EL (cell line): ENCODE measurements at places on chromosomes 3 and 15.

GRCh38 chr3:45179163-45179562, 33.0 kb upstream of the CDCP1 start:
- no peak for DNase-seq

DNA sequence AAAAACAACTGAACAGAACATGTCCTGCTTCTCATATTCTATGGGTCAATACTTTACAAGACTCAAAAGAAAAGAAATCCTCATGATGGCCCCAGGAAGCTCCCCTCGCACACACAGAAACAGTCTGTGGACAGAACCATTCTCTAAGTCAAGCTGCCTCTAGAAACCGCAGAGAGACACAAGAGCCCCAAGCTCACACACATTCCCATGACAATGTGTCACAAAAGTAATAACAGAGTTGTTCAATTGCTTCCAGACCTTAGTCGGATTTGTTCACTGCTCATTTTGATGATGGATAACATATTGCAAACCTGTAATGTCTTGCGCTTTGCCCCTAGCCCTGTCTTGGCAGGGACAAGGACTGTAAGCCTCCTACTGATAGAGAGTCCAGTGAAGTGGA, 60.9 kb downstream of the UMPS start:
- DNase-seq: peak; percentile 64

DNA sequence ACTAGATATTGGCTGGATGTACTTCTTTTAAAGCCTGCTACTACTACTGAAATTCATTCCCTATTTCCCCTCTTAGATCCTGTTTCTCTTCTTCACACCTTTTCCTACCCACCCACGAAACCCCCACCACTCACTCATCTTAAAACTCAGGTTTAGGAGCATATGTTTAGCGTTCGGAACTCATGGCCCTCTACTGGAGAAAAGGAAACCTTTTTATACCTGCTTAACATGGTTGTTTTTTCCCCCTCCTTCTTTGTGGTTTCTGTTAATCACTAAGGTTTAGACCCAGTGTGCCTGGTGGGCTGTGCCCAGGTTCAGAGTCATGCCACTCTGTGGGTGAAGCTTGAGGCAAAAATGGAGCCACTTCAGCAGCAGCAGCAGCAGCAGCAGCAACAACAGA, 2.6 kb downstream of the ARID3B start:
- DNase-seq: no peak

- DNase-seq: peak; percentile 32
Observed at GRCh38 chr3:170228093-170228766, 6.0 kb downstream of the PRKCI start.

DNA sequence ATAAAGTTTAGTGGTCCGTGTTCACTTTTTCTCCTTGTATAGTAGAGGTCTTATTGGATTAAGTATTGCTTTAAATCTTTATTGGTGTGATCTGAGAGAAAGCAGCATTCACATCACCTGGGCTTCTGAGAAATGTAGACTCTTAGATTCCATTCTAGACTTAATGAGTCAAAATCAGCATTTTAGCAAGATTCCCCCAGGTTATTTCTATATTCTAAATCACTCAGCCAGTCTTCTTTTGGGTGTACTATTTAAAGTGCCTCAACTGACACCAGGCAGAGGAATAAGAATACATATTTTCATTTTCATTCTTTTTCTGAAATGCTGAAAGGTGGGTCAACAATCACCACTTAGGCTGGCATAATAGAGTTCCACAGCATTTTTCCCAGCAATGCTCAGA, 481.7 kb downstream of the TUSC7 start:
- DNase-seq: no peak

DNA sequence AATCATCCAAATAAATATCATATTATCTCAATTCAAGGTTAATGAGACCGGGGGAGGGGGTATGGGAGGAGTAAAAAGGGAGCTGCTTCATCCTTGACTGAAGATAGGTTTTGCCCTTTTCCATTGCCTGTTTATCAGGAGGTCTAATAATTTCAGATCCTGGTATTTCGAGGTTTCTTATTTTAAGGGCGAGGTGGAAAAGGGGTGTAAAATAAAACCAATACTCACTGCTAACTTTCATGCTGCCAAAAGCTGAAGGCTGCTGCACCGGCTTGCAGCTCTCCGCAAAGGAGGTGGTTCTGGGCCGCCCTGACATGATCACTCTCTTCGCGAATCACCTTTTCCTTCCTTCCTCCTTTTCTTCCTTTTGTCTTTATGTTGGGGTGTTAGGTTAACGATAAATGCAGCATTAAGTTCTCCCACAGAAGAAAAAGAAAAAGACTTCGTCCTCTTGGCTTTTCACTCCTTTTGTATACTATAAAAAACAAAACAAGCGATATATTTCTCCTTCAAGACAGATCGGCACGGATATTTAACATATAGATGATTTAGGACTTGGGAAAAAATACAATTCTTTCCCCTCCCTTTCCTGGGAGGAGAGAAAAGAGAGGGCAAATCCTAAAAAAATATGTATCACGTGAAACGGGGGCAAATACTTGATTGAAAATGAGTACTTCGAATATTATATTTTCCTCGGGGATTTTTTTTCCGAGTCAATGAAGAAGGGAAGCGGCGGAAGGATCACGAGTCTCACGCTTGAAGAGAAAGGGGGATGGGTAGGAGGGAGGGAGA, 932 bp downstream of the GSK3B start:
- DNase-seq: peak; percentile 33

DNA sequence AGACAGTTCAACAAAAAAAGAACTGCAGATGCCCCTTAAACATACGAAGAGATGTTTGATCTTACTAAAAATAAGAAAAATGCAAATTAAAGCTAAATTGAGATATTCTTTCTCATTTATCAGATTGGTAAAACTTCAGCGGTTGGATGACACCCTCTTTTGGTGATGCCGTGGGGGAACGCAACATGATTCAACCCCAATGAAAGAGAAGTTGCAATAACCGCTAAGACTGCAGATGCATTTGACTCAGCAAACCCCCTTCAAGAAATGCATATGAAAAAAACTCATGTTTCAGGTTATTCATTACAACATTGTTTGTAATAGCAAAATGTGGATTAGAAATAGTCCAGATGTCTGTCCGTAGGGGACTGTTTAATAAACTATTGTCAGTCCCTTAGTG, 3.6 kb downstream of the KLHL6 start:
- no peak for DNase-seq

DNA sequence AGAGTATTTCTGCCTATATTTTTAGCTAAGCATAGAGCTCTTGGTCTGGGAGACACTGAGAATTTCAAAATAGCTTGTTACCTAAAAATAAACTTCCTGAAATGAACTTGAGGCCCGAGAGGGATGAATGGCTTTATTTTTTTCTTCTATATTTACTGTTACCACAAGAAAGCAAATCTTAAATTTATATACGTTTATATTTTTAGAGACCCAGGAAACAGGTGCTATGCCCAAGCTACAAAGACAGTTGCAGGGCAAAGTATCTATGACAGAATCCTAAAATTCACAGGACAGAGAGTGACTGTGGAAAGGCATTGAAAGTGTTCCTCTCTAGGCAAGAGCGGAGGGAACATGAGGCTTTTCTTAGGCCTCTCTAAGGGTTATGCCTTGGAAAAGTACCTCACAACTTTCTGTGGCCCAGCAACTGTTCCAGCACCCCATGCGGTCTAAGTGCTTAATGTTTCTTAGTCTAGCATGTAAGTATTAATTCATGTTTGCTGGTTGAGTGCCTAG, 36.5 kb downstream of the TGFBR2 start:
- DNase-seq: no peak

- DNase-seq: peak; percentile 8
Observed at GRCh38 chr3:16173283-16174025, 1.0 kb upstream of the GALNT15 start.

DNA sequence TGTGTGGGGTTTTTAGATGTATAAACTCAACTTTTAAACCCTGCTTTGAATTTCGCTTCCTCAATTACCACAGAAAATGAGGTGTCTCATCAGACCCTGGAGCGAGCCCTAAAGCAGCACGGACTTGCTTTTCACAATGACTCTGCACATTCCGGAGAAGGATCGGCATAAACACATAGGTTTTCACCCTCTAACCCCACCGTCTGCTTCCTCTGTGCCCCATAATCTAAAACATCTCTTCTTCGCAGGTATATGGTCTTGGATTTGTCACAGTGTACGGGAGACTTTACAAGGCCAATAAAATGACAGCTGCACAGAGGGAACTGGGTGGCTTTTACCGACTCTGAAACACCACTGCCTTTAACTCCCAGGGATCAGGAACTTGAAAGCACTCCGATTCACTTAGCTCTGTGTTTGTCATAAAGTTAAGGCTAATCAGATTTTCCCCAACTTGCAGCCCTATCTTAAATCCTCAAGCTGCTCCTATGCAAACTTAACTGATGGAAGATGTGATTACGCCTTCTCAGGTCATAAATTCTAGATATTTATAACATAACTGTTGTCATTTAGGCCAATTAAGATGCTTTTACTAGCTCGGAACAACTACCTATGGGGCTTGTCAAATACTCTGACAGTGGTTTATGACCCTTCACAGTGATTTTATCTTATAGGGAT, 133.4 kb upstream of the WNT5A start:
- peak; percentile 89 for DNase-seq

DNA sequence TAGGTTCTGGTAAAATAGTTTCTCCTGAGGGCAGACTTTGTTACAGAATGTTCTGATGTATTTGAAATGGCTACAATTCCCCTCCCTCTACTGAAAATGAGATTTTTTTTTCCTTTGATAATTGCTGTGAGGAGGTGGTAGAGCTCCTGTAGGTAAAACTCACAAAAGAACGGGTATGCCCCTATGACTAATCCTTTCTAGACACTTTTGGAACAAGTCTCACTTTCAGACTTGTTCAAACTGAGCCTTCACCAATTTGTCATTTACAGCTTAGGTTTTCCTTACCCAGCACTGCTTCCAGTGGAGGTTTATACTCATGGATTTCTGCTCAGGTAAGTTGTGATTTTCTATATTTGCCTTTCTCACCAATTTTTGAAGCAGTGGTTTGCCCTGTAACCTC, 115.6 kb downstream of the NLGN1 start:
- no peak for DNase-seq

GRCh38 chr3:16373341-16373946, 108.4 kb downstream of the OXNAD1 start:
- DNase-seq: no peak

DNA sequence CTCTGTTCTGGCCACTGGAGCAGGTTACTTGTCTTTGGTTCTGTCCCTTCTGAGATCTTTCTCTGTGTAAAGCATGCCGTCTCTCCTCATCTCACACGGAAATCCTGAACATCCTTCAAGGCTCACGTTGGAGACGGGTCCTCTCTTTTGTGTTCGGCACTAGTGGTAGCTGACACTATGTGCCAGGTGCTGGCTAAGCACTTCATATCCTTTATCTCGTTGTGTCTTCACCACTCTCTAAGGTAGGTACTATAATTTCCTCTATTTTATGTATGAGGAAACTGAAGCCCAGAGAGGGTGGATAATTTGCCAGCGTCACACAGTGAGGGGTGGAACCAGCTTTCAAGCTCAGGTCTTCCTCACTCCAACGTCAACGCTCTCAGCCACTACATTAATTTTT, 1.2 kb downstream of the IFT122 start:
- DNase-seq: no peak

DNA sequence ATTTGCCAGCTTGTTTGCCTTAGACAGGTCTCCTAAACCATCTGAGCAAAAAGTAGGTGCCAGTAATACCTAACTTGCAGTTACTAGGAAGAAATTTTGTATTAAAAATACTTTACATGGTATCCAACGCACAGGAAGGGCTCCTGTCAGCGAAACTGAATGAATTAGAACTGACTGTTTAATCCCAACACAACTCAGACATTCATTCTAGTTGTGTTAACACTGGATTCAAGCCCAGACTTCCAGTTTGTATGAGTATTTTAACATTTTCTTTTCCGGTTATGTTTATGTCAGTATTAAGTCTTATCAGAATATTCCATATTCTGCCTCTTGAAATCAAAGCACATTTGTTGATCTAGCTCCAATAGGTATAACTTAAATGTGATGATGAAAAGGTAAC, 82.0 kb upstream of the SOX2 start:
- no peak for DNase-seq

GRCh38 chr3:82100378-82100777, 338.9 kb upstream of the GBE1 start:
- peak; percentile 21 for DNase-seq

GRCh38 chr3:112346491-112347122, 13.7 kb downstream of the CD200 start:
- DNase-seq: no peak

- no peak for DNase-seq
Observed at GRCh38 chr3:166764698-166765318, 615.3 kb downstream of the ZBBX start.

DNA sequence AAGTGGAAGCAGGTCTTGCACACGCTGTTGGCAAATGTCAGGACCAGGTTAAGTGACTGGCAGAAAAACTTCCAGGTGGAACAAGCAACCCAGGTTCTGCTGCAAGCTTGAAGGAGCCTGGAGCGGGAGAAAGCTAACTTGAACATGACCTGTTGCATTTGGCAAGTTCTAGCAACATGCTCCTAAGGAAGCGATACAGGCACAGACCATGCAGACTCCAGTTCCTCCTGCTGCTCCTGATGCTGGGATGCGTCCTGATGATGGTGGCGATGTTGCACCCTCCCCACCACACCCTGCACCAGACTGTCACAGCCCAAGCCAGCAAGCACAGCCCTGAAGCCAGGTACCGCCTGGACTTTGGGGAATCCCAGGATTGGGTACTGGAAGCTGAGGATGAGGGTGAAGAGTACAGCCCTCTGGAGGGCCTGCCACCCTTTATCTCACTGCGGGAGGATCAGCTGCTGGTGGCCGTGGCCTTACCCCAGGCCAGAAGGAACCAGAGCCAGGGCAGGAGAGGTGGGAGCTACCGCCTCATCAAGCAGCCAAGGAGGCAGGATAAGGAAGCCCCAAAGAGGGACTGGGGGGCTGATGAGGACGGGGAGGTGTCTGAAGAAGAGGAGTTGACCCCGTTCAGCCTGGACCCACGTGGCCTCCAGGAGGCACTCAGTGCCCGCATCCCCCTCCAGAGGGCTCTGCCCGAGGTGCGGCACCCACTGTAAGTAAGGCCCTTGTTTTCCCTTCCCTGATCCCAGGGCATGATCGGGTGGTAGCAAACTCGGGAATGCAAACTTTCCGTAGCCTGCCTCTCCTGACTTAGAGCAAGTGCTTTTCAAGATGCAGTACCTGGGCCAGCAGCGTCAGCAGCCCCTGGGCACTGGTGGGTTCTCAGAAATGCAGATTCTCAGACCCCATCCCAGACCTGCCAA, 759 bp downstream of the GALNT15 start:
- no peak for DNase-seq

- DNase-seq: no peak
Observed at GRCh38 chr3:23164746-23165145, 38.4 kb upstream of the UBE2E2 start.

GRCh38 chr3:127497676-127498075, 92.9 kb downstream of the TPRA1 start:
- DNase-seq: no peak

- peak; percentile 71 for DNase-seq
Observed at GRCh38 chr15:74657846-74658245, 38.0 kb downstream of the EDC3 start.

DNA sequence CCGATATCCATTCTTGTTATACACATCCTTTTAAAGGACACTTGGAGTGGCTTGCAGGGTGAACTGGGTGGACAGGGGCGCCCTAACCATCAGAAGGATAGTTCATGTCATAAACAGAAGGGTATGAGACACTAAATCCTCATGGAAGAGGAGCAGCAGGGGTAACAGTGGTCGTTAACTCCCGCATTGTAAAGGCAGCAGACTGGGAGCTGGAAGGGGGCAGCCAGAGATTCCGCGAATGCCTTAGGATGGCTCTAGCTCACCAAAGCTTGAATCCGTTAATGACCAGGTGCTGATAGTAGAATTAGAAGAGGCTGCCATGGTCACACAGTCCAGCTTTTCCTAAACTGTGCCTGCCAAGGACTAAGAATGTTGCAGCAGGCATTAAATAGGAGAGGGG, 85.2 kb upstream of the ANKRD34C start:
- DNase-seq: no peak

GRCh38 chr3:89300526-89300925, 193.1 kb downstream of the EPHA3 start:
- DNase-seq: no peak
